LoVo (cell line): ENCODE measurements at places on chromosomes 3 and 15.

GRCh38 chr3:120559242-120560061 lies 36.7 kb upstream of the NDUFB4 start:
- no peak for DNase-seq

DNA sequence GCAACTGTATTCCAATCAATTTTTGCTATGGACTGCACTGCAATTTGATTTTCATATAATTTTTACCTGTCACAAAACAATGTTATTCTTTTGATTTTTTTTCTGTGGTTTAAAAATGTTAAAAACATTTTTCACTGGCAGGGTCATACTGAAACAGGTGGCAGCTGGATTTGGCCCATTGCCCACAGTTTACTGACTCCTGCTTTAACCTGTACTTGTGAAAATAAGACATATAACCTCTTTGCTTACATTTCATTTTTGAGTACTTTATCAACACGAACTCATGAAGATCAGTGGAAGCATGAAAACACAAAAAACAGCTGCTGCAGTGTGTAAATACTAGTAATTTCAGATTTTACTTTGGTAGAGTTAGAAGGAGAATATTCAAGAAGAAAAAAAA lies 313.1 kb downstream of the WDR72 start:
- DNase-seq: no peak

GRCh38 chr15:57251941-57252340 lies 124.4 kb upstream of the CGNL1 start:
- DNase-seq: no peak

- DNase-seq: no peak
Observed at GRCh38 chr3:116046350-116046749, 398.9 kb downstream of the LSAMP start.

DNA sequence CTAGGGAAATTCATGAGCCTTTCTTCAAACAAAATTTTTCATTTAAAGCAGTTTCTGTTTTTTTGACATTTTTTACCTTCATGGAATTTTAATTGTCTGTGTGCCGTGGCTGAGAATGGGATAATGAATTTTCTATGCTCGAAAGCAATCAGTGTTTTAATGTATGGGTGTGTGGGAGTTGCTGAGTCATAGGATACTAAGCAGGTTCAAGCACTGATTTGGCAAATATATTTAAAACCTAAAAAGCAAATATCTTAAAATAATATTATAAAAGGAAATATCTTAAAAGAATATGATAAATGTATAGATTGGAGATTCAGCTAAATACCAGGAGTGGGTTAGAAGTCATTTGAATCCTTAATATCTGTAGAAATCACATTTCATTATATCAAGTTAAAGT lies 173.6 kb upstream of the LRRFIP2 start:
- no peak for DNase-seq

GRCh38 chr3:139230391-139230790 lies 113.4 kb upstream of the MRPS22 start:
- no peak for DNase-seq

DNA sequence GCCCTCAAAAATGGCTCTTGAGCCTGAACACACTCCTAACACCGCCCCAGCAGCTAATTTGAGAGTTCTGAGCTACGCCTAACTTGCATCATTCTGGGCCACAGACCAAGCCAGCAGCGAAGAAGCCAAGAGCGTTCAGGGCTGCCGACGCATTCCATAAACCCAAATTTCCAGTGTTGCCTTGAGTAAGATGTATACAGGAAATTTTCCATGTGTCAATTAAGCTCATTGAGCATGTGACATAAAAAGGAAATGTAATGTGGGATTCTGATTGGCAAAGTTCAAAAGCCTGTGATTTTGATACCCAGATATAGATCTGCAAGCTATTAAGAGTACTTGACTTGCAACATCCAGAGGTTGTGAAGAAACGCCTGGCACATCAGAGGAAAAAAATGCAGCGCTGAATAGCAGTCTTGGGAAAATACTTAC lies 148.6 kb upstream of the NR2F2 start:
- DNase-seq: no peak

GRCh38 chr15:91950631-91951329 lies 97.3 kb downstream of the SLCO3A1 start:
- no peak for DNase-seq

DNA sequence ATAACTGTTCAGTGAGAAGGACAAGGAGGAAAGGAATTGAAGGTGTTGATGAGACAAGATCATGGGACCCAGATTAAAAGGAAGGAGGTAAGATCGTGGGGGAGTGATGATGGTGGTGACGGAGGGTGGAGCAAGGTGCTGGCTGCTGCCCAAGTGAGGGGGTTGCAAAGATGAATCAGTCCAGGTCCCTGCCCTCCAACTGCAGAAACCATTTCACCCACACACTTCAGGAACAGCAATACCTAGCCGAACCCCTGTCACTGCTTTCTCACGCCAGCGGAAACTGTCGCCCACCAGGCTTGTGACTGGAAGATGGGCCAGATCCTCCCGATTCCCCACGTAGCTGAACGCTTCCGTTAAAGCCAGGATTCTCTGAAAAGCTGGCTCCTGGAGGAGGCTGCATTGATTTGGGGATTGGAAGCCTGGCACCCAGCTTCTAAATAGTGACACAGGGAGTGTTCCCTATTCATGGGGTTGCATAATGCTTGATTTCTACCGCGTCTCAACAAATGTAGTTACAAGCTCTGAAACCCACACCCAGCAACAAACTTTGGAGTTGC lies 3.2 kb upstream of the LSG1 start:
- DNase-seq: no peak

DNA sequence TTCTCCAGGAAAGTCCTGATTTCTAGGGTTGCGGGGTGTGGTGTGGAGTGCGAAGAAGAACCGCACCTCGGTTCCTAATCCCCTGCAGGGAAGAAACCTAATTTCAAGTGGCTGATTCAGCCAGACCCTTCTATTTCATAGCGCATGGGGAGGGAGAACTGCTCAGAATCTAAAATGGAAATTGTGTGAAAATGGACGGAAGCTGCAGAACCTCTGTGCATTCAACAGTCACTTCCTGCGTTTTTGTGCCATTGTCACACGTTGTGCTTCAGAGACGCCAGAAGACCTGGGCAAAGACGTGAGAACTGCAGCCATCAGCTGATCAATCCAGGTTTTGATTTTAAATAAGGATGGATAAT lies 1.2 kb downstream of the SIDT1 start:
- no peak for DNase-seq

DNA sequence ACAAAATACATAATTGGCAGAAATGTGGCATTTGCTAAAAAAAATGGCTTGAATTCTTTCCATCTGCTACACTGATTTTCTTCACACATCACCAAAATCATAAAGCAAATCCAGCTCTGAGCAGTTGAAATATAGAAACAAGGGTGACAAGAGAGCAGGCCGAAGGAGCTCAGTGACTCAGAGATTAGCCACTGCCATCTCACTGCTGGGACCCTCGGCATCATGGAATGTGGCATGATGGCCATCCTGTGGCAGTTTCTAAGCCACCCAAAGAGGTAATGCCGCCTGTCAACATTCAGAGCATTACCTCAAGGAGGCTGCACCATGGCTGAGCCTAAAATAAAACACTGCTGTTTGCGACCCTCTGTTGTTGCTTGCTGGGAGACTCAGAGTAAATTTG lies 80.5 kb upstream of the OSBPL11 start:
- no peak for DNase-seq

GRCh38 chr3:120028271-120029047 lies 65.8 kb downstream of the GSK3B start:
- no peak for DNase-seq

DNA sequence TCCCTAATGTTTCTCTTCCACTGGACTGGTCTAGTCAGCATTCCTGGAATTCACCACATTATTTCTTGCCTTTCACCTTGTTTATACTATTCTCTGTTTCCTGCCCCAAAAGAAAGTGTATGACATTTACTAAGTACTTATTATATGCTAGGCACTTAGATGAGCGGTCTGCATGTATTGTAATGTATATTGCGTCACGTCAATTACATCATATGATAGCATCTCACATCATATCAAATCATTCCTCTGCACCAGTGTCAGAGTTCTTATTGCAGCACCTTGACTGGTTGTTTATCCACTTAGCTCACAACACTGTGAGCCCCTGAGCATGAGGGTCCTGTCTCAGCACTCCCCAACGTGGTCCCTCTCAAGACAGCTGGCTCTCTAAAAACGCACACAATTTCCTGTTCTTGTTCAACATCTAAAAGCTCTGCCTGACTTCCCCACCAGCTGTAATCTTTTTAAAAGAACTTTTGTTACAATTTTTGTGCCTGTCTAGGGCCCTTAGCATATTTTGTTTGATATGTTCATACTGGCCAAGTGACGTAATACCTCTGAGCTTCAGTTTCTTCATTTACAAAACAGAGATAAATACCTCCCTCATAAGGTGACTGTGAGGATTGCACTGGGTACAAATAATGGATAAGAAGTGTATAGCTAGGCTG lies 58.8 kb downstream of the ARHGAP31 start:
- DNase-seq: no peak

DNA sequence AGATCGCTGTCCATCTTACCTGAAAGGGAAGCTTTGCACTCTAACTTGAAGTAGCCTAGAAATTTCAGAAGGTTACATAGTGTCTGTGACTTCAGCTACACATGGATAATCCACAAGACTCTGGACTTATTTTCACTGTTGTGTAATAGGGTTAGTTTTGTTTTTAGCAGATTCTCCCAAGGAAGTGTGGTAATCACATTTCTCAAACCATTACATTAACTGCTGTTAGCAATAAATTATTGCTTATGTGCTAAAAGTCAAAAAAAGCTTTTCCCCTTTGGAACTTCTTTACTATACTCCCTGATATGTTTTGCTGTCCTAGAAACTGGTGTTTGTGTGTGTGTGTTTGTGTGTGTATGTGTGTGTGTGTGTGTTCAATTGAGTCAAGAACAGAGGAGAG lies 351.8 kb upstream of the TPRG1 start:
- DNase-seq: no peak

GRCh38 chr3:39750712-39751111 lies 58.7 kb upstream of the MYRIP start:
- DNase-seq: no peak

DNA sequence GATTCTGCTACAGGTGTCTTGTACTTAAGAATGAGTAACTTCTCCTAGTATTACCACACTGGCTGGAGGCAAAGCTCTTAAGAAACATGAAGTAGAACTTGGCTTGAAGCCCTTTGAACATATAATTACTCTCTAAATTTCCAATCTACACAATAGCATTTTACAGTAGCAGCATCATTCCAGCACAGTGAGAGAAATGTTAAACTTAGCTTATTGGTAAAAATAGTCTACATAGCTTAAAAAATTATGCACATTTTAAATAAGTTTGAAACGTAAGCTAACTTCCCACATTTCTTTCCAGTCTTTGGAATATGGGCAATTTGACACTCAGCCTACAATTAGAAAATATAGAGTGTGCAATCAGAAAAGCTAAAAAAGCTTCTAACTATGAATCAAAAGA lies 32.8 kb upstream of the TOP2B start:
- DNase-seq: no peak

- no peak for DNase-seq
Observed at GRCh38 chr3:185881926-185882325, 55.9 kb downstream of the TRA2B start.

- no peak for DNase-seq
Observed at GRCh38 chr3:132283440-132283839, 33.8 kb upstream of the ACP3 start.

GRCh38 chr3:122931636-122932035 lies 95.9 kb downstream of the SEMA5B start:
- DNase-seq: no peak
